ENCODE measurements at places on chromosomes 13 and 19.
A peak's percentile ranks its signal among the peaks of the same experiment; 100 is the strongest.

- DNase-seq: no peak
These were observed 37.7 kb downstream of the LHFPL6 start for GRCh38 chr13:39565036-39565949.

GRCh38 chr13:95217920-95218830 is 83.1 kb downstream of the ABCC4 start:
- DNase-seq: no peak

GRCh38 chr19:49808711-49809159 is 4.4 kb downstream of the FUZ start:
- peak; percentile 83 for DNase-seq

- DNase-seq: no peak
These were observed at the start of gene LGALS4 for GRCh38 chr19:38812841-38813320. LGALS4 (minus strand) TSS chr19:38812945; CDS start chr19:38812886, 59 bp downstream.

GRCh38 chr13:32428581-32429432 is 877 bp upstream of the N4BP2L1 start:
- DNase-seq: no peak

- DNase-seq: no peak
These were observed 29.9 kb downstream of the EFNA2 start for GRCh38 chr19:1315470-1316166.

DNA sequence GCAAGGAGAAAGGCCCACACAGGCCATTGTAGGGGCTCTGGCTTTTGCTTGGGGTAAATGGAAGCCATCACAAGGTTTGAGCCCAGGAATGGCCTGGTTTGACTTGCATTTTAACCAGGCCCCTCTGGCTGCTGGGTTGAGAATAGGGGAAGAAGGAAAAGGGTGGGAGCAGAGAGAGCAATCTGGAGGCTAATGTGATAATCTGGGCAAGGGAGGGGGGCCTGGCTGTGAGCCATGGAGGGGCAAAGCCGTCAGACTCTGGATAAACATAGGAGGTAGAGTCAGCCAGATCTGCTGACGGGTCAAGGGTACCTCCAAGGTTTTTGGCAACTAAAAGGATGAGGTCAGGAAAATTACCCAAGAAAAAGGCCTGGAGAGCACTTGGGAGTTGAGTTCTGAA is 41.6 kb downstream of the RFX2 start:
- no peak for DNase-seq

- no peak for DNase-seq
These were observed 303.3 kb downstream of the OXGR1 start for GRCh38 chr13:96690998-96691397.

GRCh38 chr19:1354970-1355567 is 28.6 kb upstream of the NDUFS7 start:
- no peak for DNase-seq

DNA sequence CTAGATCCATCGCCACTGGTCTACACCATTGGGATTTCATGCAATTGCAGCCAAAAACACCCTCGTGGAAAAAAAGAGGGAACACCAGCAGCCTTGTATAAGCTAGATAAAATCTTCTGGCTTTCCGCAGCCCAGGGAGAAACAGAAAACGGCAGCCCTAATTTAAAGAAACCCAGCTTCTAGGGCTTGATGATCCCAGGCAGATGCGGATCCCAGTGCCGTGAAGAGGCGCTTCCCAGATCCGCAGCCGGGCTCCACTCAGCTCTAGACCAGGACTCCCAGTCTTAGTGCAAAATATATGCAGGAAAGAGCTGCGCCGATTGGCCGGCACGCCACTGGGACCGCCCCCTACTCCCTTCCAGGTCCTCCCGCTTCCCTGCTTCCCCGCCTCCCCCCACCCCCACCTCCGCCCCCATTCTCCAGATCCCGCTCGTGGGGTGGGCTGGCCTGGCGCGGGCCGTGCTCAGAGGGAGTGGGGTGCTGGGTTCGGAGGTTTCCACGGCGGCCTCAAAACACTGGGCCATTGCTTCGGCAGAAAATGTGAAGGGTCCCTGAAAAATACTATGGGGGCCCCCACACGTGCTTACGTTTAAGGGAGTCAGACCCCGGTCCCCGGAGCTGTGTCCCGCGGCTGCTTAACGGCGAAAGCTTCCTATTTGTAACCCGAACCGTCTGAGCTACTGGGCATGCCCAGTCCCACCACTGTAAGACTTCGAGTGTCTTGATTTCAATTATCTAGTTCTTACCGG is 63.1 kb downstream of the SERP2 start:
- peak; percentile 19 for DNase-seq

DNA sequence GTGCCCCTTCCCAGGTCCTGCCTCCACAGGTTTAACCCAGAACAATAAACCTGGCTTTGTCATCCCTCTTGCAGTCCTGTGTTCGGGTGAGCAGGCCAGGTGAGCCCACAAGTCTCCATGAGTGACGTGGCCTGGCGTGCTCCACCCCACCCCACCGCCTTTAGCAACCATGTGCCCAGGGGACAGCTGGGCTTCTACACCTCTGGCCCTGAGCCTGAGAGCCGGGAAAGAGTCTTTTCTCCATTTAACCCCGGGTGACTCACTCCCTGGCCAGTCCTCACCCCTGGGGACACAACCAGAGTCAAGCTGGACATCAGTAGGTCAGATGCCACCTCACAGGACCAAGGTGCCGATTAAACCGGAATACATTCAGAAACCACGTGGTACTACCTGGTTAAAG is 4.1 kb downstream of the C19orf53 start:
- no peak for DNase-seq

- no peak for DNase-seq
These were observed 103.9 kb upstream of the DIAPH3 start for GRCh38 chr13:60267498-60268202.

GRCh38 chr13:28045861-28046260 is 54.5 kb downstream of the FLT3 start:
- DNase-seq: no peak

DNA sequence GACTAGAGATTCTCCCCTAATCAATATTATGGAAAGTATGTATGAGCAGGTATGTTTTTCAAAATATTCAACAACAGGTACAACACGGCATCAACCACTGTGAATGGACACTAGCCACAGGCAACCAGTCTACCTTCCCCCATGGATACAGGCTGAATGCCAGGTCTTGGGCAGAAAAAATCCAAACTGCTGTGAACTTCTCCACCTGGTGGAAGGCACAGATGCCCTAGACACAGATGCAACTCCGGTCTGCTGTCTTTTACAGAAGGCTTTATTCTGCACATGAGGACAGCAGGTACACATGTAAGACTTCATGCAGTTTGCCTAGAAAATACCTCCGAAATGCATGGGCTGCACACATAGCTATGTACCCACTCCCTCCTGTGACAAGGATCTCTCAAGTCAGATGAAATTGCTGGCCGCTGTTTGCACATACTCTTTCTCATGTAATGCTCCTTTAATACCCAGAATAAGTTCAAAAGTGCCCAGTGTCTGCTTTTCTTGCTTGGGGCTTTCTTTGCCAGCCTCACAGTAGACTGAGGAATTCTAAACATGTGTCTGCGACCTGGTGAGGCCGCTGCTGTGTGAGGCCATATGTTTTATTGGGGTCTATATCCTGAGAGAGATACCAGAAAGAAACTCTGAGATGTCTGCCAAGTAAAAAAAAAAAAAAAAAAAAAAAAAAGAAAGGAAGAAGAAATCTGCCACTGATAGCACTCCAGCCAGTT is 325.9 kb downstream of the FOXO1 start:
- no peak for DNase-seq

GRCh38 chr13:41548031-41548430 is 90.7 kb downstream of the RGCC start:
- no peak for DNase-seq

- no peak for DNase-seq
These were observed 39.7 kb upstream of the TFDP1 start for GRCh38 chr13:113544896-113545295.

DNA sequence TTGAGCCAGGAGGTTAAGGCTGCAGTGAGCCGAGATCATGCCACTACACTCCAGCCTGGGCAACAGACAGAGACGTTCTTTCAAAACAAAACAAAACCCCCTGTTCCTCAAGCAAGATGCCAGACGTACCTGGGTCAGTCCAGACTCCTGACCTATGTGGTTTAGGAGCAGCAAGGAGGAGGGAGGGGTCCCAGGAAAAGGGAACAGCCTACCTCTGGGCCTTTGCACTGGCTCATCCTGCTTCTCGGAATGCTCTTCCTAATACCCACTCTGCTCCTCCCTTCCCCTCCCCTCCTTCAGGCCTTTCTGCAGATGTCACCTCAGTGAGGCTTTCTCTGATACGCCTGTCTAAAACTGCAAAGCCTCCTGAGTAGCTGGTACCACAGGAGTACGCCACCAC is 9.5 kb downstream of the RINL start:
- DNase-seq: no peak

GRCh38 chr19:13356686-13357280 is 149.5 kb downstream of the CACNA1A start:
- no peak for DNase-seq

- DNase-seq: no peak
These were observed 28.5 kb upstream of the ZNF331 start for GRCh38 chr19:53509443-53509842.

DNA sequence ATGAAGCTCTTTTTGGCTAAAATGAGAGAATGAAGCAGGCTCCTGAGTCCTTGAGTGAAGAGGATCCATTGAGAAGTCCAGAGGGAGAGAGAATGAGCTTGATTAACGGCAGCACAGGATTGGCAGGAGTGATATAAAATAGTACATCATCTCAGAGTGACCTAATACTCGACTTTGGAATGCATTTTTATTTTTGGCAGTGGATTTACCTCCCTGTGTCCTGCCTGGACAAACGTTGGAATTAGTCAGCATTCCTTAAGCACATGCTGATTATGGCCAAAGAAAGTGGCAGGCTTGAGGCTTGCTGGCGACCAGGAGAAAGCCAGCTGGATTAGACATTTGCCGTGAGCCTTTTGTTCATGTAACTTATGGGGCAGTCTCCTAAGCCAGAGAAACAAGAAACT is 22.9 kb downstream of the LRCH1 start:
- DNase-seq: no peak

DNA sequence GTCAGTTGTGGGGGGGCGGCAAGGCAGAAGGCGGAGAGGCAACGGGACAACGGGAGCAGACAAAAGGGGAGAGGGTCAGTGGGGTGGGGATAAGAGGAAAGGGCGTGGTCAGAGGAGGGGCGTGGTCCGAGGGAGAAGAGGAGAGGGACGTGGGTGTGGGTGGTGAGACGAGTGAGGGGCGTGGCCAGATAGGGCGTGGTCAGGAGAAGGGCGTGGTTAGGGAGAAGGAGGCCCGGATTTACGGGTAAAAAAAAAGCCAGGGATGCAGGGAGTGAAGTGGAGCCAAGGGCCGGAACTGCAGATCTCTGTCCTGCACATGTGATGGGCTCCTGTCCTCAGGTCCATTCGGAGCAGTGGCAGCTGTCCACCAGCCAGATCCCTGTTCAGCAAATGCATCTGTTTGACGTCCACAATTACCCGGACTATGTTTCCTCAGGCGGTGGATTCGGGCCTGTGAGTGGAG is 21.5 kb downstream of the CPT1C start:
- no peak for DNase-seq

- DNase-seq: no peak
These were observed 123.3 kb upstream of the TMTC4 start for GRCh38 chr13:100797921-100798320.

GRCh38 chr19:31535691-31536460 is 186.6 kb upstream of the TSHZ3 start:
- no peak for DNase-seq

GRCh38 chr19:50772476-50772875 is 2.2 kb downstream of the GPR32 start:
- DNase-seq: no peak

DNA sequence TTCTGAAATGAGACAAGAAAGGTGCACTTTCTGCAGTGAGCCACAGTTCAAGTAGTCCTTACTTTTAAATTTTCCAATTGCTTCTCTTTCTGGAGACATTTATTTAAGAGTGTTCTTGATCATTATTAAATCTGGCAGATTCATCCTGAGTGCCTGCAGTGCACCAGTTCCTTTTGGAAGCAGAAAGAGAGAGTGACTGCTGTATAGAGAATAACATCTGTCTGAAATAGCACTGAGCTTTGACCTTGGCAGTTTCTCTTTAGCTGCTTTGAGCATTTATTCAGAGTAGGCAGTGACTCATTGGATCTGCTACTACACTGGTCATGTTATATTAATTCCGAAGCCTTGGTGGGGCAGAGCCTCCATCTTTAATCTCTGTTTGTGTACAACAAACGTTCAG is 1373.7 kb downstream of the PCDH9 start:
- no peak for DNase-seq

- DNase-seq: no peak
These were observed 319.4 kb upstream of the HTR2A start for GRCh38 chr13:47216176-47216822.

DNA sequence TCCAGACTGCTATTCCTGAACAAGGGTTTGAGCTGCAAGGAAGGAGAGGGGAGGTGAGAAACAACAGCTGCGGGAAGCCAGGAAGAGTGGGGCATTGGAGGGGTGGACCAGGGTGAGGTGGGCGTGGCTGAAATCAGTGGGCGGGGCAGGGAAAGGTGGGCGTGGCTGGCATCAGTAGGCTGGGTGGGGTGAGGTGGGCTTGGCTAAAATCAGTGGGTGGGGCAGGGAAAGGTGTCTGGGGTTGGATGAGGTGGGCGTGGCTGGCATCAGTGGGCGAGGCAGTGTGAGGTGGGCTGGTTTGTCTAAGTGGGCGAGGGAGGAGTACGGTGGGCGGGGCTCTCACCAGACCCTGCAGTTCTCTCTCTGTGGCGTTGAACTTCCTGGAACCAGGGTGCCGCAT is 87.6 kb downstream of the MUC16 start:
- DNase-seq: no peak

DNA sequence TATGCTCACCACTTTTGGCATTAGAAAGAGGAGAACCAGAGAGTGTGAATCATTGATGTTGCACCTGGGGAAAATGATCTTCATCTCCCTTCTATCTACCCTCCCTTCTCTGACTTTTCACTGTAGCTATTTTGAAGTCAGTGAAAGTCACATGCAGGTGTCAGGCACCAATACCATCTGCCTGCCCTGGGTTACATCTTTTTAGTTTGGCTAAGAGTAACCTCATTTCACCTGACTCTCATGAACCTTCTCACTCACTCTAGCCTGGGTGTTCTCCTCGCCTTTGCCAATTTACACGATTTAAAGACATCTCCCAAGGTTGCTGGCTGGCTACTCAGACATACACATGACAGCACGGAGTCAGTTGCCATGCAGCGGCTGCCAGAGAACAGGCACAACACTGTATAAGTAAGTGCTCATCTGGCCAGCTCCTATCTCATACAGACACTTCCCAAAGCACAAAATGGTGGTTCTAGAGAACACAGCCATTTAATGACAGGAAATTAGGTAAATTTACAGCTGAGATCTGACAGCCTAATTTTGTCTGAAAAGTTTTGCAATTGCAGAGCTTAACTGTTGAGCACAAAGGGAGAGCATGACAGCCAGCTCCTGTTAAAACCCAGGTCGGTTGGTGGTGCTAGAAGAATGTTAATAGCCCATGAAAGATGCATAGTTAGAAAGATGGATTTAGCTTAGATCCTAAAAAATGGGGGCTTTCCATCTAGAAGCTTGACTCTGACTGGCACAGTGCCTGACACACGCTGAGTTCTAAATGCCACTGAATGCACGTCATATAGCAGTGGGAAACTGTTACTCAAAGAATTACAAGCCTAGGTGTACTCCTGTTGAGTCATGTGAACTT is 32.5 kb downstream of the LCP1 start:
- DNase-seq: no peak
